Neural cell (in vitro differentiated cells): ENCODE measurements at places on chromosomes 5 and 9. TPM values are rescaled to one million over a fixed set of nuclear protein-coding genes. Genes with fewer than 3 reads are reported as not detected.

PLAC8L1 gene
- 0.93 and 1.2 TPM in 2 replicates for polyA plus RNA-seq

MELK gene
- polyA plus RNA-seq, result 1.8 and 4.7 TPM in 2 replicates

CCL27 gene
- polyA plus RNA-seq, result 0.82 and 2.9 TPM in 2 replicates

PTGER4 gene
- 6.2 and 12.0 TPM in 2 replicates for polyA plus RNA-seq

EPB41L4A gene
- polyA plus RNA-seq, result 4.9 and 7.4 TPM in 2 replicates

CATSPER3 gene
- polyA plus RNA-seq, result 0.17 and 0.80 TPM in 2 replicates

TMOD1 gene
- polyA plus RNA-seq, result 0.17 and 0.22 TPM in 2 replicates

NDUFA8 gene
- polyA plus RNA-seq, result 65.0 and 73.1 TPM in 2 replicates

ARL14EPL gene
- polyA plus RNA-seq, result 0.24 TPM in 1 of 2 replicates, not detected in the other

LRRC19 gene
- polyA plus RNA-seq, result not detected in 2 replicates

PGM5 gene
- polyA plus RNA-seq, result not detected in 2 replicates

DOCK8 gene
- 0.04 TPM in 1 of 2 replicates, not detected in the other for polyA plus RNA-seq

SNCB gene
- 10.1 and 12.5 TPM in 2 replicates for polyA plus RNA-seq

SPINK7 gene
- not detected in 2 replicates for polyA plus RNA-seq

SUSD3 gene
- not detected in 2 replicates for polyA plus RNA-seq

INPP5E gene
- polyA plus RNA-seq, result 17.9 and 24.0 TPM in 2 replicates

LCN15 gene
- polyA plus RNA-seq, result not detected in 2 replicates

RANBP17 gene
- 25.5 and 35.6 TPM in 2 replicates for polyA plus RNA-seq

SPINK6 gene
- polyA plus RNA-seq, result not detected in 2 replicates

MEIKIN gene
- polyA plus RNA-seq, result not detected in 2 replicates

SPATA9 gene
- polyA plus RNA-seq, result 1.1 and 5.8 TPM in 2 replicates

PTGS1 gene
- 0.17 TPM in 1 of 2 replicates, not detected in the other for polyA plus RNA-seq

SLC34A1 gene
- polyA plus RNA-seq, result not detected in 2 replicates

TJP2 gene
- 1.2 and 3.1 TPM in 2 replicates for polyA plus RNA-seq

CD180 gene
- polyA plus RNA-seq, result not detected in 2 replicates

LIX1 gene
- 1.1 and 1.9 TPM in 2 replicates for polyA plus RNA-seq

CARD9 gene
- 0.52 and 0.77 TPM in 2 replicates for polyA plus RNA-seq

ZNF454 gene
- 0.61 and 1.1 TPM in 2 replicates for polyA plus RNA-seq

POU5F2 gene
- polyA plus RNA-seq, result 0.07 and 0.22 TPM in 2 replicates

GRM6 gene
- polyA plus RNA-seq, result not detected in 2 replicates

PCDHGA3 gene
- 0.10 and 0.26 TPM in 2 replicates for polyA plus RNA-seq

CARTPT gene
- 0.71 TPM in 1 of 2 replicates, not detected in the other for polyA plus RNA-seq

UNC13B gene
- polyA plus RNA-seq, result 37.2 and 42.6 TPM in 2 replicates

AGXT2 gene
- polyA plus RNA-seq, result not detected in 2 replicates

TEX48 gene
- polyA plus RNA-seq, result not detected in 2 replicates

PKD2L2 gene
- polyA plus RNA-seq, result not detected in 2 replicates

EMB gene
- polyA plus RNA-seq, result 9.1 and 10.8 TPM in 2 replicates

ZNF366 gene
- polyA plus RNA-seq, result not detected in 2 replicates
